ENCODE measurements at places on chromosomes 7 and 10. TPM values are rescaled to one million over a fixed set of nuclear protein-coding genes. Genes with fewer than 3 reads are reported as not detected.

DNA sequence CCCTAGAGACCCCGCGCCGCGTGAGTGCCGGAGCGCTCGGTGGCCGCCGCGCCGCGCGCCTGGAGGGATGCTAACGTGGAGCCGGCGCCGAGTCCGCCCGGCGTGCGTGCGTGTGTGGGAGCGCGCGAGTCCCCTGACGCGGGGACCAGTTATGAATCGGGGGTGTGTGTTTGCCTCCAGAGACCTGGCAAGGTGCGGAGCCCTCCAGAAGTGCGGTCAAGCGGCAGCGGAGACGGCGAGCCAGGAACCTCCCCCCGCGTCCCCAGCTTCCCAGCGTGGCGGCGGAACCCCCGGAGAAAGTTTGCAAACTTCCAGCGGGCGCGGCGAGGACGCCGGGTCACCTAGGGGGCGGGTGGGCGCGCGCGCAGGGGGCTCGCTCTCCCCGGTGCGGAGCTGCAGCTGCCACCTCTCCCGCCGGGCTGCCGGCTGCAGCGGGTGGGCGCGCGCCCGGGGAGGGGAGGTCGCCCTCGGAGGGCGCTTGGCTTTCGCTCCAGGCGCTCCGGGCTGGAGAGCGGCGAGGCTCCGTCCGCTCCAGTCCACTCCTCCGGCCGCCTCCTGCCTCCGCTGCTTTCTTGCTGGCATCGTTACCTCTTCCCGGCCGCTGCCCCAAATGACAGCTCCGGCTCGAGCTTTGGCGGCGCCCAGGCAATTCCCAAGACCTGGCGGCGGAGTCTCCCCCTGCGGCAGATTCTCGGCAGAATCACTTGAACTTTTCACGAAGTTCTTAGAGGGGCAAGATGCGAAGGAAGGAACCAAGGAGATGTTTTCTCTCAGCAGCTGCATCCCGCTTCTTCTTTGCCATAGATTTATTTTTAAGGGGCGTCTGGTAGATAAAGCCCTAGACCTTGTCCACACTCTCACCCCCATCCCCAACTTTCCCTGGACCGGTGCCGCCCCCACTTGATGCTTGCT is 2.3 kb upstream of the CREB5 start:
- peak; percentile 61 for DNase-seq

The RADIL gene
- total RNA-seq: 1.8 TPM

DNA sequence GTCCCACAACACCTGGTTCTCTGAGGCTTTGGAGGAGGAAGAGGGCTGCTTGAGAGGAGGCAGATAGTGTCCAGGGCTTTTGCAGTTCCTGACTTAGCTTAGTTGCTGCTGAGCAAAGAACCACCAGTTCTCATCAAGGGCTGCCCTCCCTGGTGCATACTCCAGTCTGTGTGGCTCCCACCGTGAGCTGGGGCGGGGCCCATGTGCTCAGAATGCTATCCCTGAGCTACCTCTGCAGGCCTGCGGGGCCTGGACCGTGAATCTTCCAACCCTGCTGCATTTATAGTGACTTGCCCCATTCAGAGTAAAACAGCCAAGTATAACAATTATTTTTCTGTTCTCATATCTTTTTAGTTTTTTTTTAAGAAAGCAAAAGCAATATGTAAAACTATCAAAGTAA is 49.2 kb downstream of the TACR2 start:
- no peak for DNase-seq

The GRID1 gene
- not detected for total RNA-seq

The CCM2 gene
- total RNA-seq: 113 TPM

GRCh38 chr10:99758211-99758891 is 24.1 kb upstream of the ABCC2 start:
- no peak for DNase-seq

- DNase-seq: no peak
These were observed 676 bp downstream of the TCAF1 start for GRCh38 chr7:143901332-143901667.

DNA sequence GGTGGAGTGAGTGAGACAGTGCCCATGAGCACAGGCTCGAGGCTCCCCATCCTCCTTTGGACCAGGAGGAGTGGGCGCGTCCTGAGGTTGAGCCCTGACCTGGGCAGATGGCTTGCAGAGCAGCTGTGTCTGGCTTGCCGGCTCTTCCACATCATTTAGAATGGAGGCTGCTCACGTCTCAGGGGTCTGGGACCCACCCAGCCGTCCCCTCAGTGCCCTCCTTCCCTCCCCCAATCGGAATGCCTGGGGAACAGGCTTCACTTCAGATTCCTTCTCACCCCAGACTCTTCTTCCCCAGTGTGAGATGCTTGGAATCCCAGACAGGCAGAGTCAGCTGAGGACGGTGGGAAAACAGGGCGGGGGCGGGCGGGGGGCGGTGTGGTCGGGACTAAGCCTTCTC is 968.6 kb upstream of the ZNF722 start:
- no peak for DNase-seq

All from myocyte (in vitro differentiated cells).